Esophagus squamous epithelium (tissue), 5 donors: ENCODE measurements at places on chromosomes 3 and 15.

- no peak for DNase-seq
These were observed 702.4 kb downstream of the TUSC7 start for GRCh38 chr3:117411971-117412370.

DNA sequence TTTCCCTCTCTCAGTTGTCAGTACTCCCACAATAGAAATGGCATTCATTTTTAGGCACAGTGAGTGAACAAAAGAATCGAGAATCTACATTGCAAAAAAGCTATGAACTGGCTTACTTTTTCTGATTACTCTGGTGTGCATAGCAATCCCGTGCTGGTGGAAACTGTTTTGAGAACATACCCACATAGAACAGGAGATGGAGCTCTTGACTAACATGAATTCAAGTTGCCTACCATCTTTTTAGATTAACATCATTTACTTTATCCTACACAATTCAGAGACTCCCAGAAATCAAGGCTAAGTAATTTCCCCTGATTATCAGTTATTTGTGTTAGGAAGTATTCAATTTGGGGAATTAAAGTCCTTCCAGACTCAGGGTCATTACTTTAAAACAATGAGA, 326.6 kb downstream of the ARPP21 start:
- DNase-seq = no peak

- no peak for DNase-seq
These were observed 315.9 kb downstream of the LSAMP start for GRCh38 chr3:116129187-116129946.

DNA sequence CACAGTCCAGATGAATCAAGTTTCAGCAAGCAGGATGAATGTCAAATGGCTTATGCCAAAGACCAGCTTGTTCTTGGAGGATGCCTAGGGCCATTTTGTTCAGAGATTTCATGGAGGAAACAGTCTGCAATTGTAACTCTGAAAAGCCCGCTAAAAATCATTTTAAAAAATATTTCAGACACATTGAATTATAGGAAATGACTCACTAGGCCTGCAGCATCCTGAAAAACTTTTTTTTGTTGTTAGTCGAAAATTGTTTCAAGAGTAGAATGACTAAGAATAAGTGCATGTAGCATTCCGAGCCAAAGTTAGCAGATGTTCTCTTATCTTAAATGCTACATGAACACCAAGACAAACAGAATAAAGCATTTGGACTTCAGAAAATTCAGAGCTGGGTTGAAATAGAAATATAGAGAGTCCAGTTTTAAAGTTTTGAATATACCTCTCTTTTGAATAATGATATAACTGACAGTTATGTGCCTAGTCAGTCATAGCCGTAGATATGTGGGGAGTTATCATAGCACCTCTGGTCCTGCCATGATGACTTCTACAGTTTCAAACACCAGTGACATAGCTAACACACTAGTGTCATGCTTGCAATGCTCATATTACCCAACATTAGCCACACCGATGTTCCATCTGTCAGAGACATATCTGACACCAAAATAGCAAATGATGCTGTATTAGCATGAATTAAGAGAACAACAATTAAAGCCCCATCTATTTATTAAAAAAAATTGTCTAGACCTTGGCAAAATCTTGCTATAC, 1462.8 kb upstream of the GBE1 start:
- DNase-seq = no peak

GRCh38 chr15:85047271-85047948, 65.8 kb downstream of the PDE8A start:
- DNase-seq = no peak

- no peak for DNase-seq
These were observed 168.9 kb downstream of the KLHL25 start for GRCh38 chr15:85625856-85626255.

DNA sequence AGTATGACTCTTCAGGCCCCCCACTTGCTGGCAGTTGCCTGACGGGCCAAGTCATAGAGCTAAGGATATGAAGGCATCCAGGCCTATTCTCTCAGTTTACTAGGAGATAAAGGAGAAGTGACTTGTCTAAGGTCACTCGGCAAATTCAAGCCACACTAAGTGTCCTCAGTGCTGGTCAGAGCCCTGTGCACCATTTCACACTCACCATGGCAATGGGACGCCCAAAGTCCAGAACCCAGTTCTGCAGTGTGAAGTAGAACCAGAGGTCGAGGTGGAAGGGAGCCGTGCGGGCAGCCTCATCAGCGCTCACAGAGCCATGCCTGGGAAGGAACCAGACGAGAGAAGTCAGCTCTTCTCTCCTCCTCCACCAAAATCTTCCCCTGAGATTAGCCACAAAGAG, 11.2 kb downstream of the CLN6 start:
- DNase-seq = no peak

DNA sequence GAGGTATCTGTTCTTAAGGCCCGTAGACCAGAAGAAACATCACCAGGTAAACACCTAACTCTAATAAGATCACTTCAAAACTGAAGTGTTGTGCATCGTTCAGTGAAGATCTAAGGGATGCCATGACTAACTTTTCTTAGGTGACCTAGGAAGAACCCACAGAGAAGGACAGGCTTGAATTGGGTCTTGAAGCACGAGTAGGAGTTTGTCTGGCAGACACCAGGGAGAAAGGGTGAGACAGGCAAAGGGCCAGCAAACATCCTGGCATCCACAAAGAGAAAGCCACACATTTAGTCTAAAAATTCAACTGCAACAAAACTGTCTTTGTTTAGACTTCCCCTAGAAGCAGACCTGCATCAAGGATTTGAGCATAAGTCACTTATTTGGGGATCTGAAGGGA, 15.5 kb upstream of the CMTM8 start:
- DNase-seq = no peak

DNA sequence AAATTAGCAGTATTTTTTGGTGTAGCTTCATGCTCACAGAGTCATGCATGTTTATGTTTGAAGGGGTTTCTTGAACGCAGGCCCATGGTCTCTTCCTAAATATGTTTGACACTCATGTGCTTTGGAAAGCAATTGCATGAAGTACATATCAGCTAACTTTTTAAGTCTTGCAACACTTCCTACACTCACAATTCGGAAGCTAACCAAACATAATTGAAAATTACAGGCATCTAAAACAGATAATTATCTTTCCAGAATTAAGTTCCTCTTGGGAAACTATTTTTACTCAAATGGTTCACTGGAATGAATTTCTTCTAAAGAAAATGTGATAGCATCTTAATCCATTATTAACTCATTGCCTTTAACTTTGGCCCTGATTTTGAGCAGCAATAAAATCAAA, 438.9 kb downstream of the RAP2B start:
- no peak for DNase-seq

DNA sequence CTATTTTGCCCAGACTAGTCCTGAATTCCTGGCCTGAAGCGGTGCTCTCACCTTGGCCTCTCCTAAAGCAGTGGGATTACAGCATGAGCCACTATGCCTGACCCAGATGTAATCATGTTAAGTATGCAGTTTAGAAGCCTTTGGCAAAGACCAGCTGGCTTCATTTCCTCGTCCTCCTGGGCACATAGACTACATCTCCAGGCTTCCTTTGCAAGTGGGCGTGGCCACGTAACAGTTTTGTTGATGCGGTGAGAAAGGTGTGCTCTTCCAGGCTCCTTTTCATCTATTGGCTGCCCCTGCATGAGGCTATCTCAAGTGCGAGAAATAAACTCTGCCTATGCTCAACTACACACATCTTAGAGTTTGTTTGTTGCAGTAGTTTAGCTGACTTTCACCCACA, 13.0 kb downstream of the SV2B start:
- no peak for DNase-seq

DNA sequence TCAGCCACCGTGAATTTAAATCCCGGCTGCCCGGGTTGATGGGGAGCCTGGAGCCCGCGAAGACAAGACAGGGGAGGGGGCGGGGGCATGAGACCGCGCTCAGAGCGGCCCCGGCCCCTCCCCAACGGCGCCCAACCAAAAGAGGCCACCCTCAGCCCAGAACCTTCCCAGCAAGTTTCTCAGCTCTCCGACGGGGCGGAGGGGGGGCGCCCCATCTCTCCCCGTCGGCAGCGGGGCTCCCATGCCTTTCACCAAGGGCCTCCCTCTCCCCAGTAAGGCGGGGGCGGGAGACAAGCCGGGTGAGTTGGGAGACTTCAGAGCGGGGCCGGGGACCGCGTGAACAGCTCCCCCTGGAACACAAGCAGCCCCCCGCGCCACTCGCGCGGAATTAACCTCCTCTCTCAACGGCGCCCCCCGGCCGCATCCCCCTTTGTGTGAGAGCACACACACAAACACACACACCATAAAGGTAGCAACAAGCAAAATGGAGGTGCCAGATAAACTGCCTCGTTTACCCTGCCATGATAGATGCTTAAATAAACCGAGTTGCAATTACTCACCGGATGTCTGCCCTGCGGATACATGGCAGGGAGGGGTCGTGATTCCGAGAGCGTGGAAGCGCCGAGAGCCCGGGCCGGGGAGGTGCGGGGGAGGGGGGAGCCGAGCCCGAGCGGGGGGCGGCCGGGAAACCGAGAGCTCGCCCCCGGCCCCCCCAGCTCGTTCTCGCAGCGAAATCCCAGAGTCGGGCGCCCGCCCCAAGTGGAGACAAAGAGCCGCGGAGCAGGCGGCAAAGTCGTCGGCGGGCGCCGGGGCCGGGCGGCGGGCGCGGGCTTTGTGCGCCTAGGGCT, 1.3 kb downstream of the TLE3 start:
- no peak for DNase-seq

- DNase-seq = no peak
These were observed 359.9 kb downstream of the MECOM start for GRCh38 chr3:169303660-169304059.

DNA sequence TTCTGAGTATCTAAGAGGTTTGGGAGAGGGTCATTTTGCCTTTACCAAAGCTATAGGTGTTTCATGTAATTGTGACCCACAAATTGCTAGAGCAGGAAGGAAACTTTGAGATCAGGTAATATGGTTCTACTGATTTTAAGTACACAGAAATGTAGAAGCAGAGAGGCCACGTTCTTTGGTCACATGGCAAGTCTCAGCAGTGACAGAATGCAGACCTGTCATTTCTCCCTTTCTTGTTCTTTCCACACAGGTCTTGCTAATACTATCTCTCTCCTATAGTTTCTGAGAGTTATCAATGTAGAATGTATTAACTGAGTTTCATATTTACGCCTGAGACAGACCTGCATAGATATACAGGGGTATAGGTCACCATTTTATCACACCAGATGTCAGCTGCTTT, 10.9 kb upstream of the RTP1 start:
- no peak for DNase-seq

DNA sequence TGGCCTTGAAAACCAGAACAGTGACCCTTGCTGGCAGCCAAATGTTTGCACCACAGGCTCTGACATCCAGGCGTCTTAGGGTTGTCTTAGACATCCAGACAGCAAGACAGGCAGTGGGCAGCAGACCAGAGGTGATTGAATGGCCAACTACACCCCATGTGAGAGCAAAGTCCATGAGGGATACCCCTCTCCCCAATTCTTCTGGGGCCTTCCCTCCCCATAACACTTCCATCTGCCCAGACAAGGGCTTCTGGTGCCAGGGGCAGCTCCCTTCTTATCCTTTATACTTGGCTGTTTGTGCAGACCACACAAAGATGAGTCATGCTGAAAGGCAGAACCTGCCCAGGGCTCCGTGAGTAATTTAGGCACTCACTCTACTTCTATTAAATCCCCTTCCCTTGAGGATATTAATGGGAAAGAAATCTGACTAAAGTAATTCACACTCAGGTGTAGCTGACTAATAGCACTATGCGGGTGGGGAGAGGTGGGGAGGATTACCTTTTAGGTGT, 257.9 kb downstream of the UACA start:
- DNase-seq = no peak

GRCh38 chr3:171753025-171753472, 57.2 kb downstream of the PLD1 start:
- peak; percentile 10 for DNase-seq

DNA sequence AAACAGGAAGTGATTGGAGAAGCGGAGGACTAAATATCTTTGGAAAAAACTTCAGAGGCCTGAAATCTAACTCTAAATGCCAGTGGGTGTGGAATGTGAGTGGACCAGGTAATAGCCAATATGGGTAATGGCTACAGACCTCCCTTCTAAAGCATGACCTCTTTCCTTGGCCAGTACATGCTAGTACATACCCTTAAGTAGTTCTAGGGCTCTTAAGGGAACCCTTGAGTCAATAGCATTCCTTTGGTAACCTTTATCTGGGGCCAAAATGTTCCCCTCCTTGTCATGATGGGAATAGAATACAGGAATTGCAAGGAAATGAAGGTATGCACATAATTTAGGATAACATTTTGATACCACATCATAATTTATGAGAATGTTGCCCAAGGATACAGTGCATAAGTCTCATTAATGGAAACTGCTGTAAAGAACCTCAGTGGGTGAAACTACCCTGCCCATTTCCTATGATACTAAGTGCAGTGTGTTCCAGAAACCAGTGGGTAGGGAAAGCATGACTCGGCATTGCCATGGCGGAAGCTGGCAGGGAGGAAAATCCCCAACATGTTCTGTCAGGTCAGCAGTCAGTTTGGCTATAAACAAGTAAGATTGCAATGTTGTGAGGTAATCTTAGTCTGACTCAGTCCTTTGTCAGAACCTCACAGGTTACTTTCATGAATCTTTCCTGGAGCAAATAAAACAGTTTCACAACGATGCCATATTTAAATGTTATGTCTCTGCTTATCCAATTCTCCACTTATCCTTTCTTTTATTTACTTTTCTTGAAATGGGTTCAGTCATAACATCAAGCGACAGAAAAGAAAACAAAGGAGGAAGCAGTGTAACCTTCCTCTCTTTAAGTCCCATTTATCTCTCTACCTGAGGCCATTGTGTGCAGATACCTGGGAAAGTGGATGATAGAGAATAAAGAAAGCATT, 23.5 kb upstream of the RAP2B start:
- DNase-seq = no peak

DNA sequence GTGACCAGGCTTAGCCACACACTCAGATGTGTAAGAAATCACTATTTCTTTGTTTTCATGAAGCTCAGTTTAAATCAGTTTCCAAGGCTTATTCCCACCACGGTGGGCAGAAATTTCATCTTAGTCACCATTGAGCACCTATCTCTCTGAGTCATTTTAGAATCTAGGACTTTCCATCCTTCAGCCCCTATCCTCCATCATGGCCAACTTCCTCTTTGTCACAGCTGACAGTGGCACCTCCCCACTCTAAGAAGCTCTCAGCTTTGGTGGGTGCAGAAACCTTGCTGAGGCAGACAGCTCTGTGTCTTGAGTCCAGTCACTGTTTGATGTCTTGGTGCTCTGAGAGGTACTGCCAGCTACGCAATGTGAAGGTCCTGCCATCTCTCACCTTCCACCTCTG, 32.9 kb downstream of the SNTN start:
- no peak for DNase-seq
